ENCODE measurements at places on chromosomes 13 and 19. TPM values are rescaled to one million over a fixed set of nuclear protein-coding genes. Genes with fewer than 3 reads are reported as not detected.

DNA sequence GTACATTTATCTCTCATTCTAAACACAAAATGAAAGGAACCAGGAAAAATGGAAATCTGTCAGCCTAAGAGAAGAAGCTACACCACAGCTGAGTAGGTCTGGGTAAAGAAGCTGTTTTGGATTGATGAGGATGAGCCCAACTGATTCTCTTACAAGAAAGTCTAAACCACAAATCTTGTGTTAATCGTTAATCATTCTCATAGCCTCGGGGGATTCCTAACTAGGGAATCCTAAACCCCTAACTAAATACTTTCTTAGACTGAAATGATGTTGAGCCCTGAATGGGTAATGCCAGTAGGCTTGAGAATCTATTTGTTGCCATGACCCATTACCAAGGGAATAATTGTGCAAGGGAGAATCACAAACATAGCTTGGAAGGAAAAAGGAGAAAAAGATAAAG lies 327.5 kb upstream of the SPRY2 start:
- no peaks in the 10 kb centered on the region for H3K36me3 ChIP-seq
- H3K27me3 ChIP-seq = no peaks in the 10 kb centered on the region
- no peak overlapping the region for H3K27ac ChIP-seq
- DNase-seq = no peak
- no peaks in the 10 kb centered on the region for H3K4me1 ChIP-seq
- no peak overlapping the region for H3K4me3 ChIP-seq

DNA sequence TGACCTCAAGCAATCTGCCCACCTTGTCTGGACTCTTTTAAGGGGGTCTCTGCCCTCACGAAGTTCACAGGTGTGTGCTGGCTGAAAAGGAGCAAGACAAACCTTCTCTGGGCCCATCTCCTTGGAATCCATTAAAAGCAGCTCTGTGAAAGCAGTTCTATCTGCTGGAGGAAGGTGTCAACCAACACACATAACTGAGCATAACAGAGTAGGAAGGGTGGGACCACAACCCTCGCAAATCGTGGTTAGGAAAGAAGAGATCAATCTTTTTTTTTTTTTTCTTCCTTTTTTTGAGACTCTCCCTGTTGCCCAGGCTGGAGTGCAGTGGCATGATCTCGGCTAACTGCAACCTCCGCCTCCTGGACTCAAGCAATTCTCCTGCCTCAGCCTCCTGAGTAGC lies 1.4 kb downstream of the SUGP2 start:
- no peaks in the 10 kb centered on the region for H3K27me3 ChIP-seq
- no peak for DNase-seq
- H3K36me3 ChIP-seq = peaks cover 30% of the 10 kb centered on the region

- DNase-seq = no peak
- no peaks in the 10 kb centered on the region for H3K4me1 ChIP-seq
- H3K4me3 ChIP-seq = no peak overlapping the region
Observed at GRCh38 chr13:99165753-99166587, 34.7 kb upstream of the UBAC2 start.

DNA sequence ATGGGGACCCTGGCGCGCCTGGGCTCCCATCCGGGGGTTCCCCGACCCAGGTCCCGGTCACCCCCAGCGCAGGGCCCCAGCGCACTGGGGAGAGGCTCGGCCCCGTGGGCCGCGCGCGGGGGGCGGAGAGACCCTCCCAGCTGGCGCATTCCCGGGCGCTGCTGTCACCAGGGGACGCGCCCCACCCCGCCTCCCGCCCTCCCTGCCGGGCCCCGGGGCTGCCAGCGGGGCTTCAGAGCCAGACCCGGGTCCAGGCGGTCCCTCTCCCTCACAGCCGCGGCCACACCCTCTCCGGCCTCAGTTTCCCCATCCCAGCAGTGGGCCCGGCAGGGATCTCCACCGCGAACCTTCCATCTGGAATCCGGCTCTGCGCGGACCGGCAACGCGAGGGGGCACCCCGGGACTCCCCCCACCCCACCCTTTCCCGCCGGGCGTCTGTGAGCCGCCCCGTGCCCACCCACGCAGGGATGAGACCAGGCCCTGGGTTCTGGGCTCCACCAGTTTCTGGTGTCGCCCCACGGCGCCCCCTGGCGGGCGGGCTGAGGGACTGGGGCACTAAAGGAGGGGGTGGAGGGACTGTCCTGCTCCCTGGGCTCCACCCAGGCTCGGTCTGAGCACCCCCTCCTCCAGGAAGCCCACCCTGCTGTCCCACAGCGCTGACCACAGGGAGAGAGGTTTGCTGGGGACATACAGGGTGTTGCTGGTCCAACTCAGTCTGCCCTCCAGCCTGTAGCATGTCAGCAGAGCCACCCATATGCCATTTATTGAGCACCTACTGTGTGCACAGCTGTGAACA lies 878 bp upstream of the ADAMTSL5 start:
- H3K4me3 ChIP-seq = peak overlapping the region; percentile 46
- H3K4me1 ChIP-seq = no peaks in the 10 kb centered on the region
- DNase-seq = peak; percentile 68
- H3K27me3 ChIP-seq = no peaks in the 10 kb centered on the region
- H3K36me3 ChIP-seq = no peaks in the 10 kb centered on the region
- H3K27ac ChIP-seq = no peak overlapping the region

DNA sequence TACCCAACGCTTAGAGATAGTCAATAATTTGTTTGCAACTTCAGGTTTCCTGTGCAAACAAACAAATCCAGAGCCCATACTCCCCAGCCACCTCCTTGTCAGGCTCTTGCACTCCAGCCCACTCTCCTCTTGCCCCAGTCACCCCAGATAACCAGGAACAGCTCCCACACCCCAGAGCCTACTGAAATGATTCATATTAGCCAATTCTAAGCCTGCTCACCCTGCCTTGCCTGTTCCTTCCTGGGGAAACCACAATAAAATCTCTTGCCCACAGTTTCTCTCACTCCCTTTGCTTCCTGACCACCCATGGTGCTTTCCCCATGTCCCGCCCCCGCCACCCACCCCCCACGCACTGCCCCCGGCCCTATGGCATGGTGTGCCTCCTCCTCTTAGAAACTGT lies 3.8 kb upstream of the ACTL9 start:
- H3K27me3 ChIP-seq = no peaks in the 10 kb centered on the region
- no peaks in the 10 kb centered on the region for H3K4me1 ChIP-seq
- H3K27ac ChIP-seq = no peak overlapping the region

- no peak overlapping the region for H3K4me3 ChIP-seq
- no peak overlapping the region for H3K27ac ChIP-seq
- no peaks in the 10 kb centered on the region for H3K4me1 ChIP-seq
- peak; percentile 79 for DNase-seq
- no peaks in the 10 kb centered on the region for H3K36me3 ChIP-seq
Observed at GRCh38 chr13:31424130-31424729, 224.5 kb downstream of the B3GLCT start.

GRCh38 chr13:31859571-31859970 lies 120.2 kb downstream of the RXFP2 start:
- DNase-seq = no peak
- H3K4me1 ChIP-seq = no peaks in the 10 kb centered on the region
- H3K27ac ChIP-seq = no peak overlapping the region
- no peaks in the 10 kb centered on the region for H3K36me3 ChIP-seq

DNA sequence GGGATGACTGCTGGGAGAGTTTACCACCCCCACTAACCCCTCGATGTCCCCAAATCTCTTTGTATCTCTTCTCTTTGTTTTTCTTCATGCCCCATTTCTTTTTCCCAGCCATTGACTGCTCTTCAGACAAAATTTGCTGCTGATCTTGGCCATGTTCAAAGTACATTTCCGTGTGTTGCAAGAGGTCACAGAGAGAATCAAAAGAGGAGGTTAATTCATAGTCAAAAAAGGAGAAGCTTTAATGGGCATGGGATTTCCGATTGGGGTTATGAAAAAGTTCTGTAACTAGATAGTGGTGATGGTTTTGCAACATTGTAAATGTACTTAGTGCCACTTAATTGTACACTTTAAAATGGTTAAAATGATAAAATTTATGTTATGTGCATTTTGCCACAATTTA lies 121.1 kb downstream of the FLT1 start:
- no peaks in the 10 kb centered on the region for H3K27me3 ChIP-seq
- H3K27ac ChIP-seq = no peak overlapping the region
- no peaks in the 10 kb centered on the region for H3K36me3 ChIP-seq
- no peak overlapping the region for H3K4me3 ChIP-seq
- no peak for DNase-seq
- H3K4me1 ChIP-seq = no peaks in the 10 kb centered on the region

DNA sequence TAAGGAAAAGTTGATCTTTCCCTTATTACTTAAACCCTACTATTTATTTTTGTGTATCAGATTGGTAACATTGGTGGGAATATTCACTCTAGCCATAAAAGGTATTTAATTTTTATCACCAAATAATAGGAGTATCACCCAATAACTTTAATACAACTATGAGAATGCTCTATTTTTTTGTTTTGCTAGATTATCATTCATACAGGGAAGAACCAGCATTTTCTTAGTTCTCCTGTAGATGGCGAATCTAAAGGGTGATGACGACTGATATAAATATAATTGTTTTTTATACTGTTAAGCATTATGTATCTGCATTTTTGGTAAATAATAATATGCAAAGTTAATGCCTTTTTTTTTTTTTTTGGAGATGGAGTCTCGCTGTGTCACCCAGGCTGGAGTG lies 7.9 kb upstream of the FRY start:
- no peaks in the 10 kb centered on the region for H3K4me1 ChIP-seq
- H3K27ac ChIP-seq = no peak overlapping the region
- no peak for DNase-seq
- no peaks in the 10 kb centered on the region for H3K27me3 ChIP-seq
- no peak overlapping the region for H3K4me3 ChIP-seq

GRCh38 chr13:36096461-36097416 lies 34.4 kb downstream of the DCLK1 start:
- H3K27me3 ChIP-seq = no peaks in the 10 kb centered on the region
- no peak overlapping the region for H3K4me3 ChIP-seq
- no peak overlapping the region for H3K27ac ChIP-seq
- no peaks in the 10 kb centered on the region for H3K4me1 ChIP-seq

DNA sequence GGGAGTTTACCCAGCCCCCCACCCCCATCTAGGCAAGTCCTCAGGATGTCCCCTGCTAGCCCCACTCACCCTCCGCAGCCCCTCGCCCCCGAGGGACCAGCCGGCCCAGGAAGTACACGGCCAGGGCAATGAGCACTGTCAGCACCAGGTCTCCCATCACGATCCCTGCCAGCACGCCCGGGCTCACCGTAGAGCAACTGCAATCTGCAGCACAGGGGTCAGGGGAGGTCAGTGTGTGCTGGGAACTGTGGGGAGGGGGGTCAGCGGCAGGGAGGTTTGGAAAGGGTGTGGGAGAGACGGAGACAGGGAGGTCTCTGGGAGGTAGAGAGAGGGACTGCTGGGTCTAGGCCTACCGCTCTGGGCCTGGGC lies 734 bp downstream of the TYROBP start:
- no peaks in the 10 kb centered on the region for H3K4me1 ChIP-seq
- H3K27me3 ChIP-seq = no peaks in the 10 kb centered on the region
- H3K4me3 ChIP-seq = peak overlapping the region; percentile 25
- no peaks in the 10 kb centered on the region for H3K36me3 ChIP-seq
- DNase-seq = no peak

DNA sequence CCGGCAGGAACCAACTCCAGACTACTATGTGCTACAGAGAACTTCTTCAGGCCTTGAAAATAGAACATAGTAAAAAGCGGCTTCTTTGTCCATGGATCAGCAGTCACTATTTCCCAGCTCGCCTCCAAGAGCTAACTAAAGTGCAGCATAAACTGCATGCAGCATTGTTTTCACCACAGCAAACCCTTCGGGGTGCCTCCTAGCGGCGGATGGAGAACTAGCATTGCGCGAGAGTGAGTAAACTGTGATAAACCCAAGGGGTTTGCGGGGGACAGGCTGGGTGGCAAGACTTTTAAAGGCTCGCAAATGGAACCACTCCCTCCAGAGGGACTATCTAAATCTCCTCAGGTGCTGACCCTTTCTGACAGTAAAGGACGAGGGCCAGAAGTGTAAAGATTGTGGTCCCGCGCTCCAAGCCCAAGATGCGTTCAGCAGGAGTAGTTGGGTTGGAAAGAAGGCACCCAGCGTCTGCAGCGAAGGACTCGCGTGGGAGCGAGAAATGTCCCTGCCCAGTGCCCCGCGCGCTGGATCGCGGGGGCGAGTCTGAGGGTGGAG lies 21.5 kb upstream of the SGCG start:
- no peaks in the 10 kb centered on the region for H3K27me3 ChIP-seq
- DNase-seq = no peak
- H3K4me1 ChIP-seq = no peaks in the 10 kb centered on the region
- no peaks in the 10 kb centered on the region for H3K36me3 ChIP-seq
- no peak overlapping the region for H3K27ac ChIP-seq

DNA sequence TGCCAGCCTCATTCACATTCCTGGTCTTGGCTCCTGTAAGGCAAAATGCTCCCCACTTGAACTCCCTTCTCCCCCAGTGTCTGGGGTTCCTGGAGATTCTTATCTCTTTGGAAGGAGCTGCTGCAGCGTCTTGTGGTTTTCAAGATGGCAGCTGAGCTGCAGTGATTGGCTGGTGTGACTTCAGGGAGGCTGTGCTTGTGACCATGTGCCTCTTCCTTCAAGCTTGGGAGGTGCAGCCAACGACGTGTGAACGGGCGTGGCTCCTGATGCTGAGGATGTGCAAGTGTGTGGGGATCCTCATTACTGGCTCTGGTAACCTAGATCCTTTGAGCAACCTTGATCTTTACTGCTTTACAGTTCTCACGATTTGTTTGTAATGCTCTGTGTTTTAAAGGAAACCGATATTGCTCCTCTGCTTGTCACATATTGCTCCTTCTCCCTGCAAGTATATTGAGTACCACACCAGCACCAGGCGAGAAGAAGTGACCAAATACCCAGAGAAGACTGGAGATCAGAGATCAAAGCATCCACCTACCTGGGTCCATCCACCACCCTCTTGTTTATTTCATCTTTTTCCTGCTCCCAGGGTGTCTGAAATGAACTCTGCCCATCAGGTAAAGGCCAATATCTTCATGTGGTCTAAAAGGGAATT lies 208.5 kb downstream of the FGF9 start:
- H3K36me3 ChIP-seq = no peaks in the 10 kb centered on the region
- no peaks in the 10 kb centered on the region for H3K4me1 ChIP-seq
- no peak overlapping the region for H3K4me3 ChIP-seq
- no peak overlapping the region for H3K27ac ChIP-seq
- DNase-seq = no peak
- no peaks in the 10 kb centered on the region for H3K27me3 ChIP-seq

PCDH8 gene
- not detected for total RNA-seq

METTL21C gene
- total RNA-seq = not detected

ZNF558 gene
- 9.6 TPM for total RNA-seq

LATS2 gene
- 8.4 TPM for total RNA-seq
